ENCODE measurements at places on chromosomes 13 and 19.

DNA sequence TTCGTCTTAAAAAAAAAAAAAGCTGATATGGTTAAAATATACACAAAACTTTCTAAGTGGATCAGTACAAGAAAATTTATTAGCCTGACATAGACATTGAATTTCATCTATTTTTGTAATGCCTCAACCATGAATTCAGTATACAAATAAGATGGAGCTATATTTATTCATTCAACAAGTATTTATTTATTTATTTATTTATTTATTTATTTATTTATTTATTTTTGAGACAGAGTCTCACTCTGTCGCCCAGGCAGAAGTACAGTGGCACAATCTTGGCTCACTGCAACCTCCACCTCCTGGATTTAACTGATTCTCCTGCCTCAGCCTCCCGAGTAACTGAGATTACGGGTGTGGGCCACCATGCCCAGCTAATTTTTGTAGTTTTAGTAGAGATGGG lies 78.5 kb upstream of the GSX1 start:
- DNase-seq, result no peak

GRCh38 chr13:46297361-46297811 lies 85.7 kb downstream of the LRRC63 start:
- no peak for DNase-seq

GRCh38 chr13:106493533-106494220 lies 41.8 kb downstream of the EFNB2 start:
- DNase-seq, result no peak

- no peak for DNase-seq
These were observed 749 bp upstream of the PAN3 start for GRCh38 chr13:28137596-28137995.

- DNase-seq, result no peak
These were observed 271.4 kb downstream of the NALCN start for GRCh38 chr13:101144808-101145419.

DNA sequence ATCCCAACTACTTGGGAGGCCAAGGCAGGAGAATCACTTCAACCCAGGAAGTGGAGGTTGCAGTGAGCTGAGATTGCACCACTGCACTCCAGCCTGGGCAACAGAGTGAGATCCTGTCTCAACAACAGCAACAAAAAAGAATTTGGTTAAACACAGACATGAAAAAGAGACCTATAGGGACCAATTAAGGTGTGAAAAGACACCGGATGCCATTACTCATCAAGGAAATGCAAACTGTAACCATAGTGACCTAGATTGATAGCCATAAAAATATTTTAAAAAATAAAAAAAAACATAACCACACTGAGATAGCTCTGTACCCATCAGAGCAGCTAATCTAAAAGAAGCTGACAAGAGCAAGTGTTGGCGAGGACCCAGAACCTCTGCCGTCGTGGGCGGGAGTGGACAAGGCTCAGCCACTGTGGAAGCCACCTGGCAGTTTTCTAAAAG lies 37.1 kb upstream of the ISYNA1 start:
- no peak for DNase-seq

DNA sequence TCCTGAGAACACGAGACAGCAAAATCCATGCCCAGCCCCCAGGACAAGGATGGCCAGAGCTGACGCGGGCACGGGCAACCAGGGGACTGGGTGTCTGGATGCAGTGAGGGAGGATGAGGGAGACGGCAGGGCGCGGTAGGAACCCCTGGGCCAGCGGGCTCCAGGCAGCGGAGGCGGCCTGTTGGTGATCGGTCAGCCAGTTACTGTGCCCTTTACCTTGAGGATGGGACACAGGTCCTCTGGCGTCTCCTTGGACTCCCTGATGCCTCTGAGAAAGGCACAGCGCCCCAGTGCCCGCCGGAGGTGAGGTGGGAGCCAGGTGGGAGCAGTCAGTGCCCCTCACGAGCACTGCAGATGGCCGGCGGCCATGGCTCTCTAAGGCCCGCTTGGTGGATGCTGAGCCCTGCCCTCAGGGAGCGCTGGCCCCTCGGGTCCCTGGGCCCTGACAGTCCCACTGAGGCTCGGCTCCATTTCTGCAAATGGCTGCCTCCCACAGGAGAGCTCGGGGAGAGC lies 31.2 kb downstream of the C13orf46 start:
- DNase-seq, result no peak
